ENCODE measurements at places on chromosomes 3 and 15.

DNA sequence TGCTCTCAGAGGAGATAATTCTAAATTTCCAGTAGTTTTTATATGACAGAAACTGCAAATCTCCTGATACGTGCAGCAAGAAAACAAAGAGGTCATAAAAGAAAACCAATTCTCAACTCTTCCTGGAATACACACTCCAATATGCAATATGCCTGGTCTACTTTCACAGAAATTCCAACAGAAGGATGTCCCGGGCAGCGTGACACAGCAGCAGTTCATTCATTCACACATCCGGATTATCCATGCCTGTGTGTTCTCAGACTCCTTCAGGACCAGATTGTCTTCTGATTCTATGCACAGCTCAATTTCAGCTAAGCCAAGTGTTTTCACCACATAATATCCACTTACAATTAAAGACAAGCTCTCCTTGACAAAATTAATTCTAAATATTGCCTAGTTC, 64.3 kb downstream of the FBN1 start:
- no peak for DNase-seq

DNA sequence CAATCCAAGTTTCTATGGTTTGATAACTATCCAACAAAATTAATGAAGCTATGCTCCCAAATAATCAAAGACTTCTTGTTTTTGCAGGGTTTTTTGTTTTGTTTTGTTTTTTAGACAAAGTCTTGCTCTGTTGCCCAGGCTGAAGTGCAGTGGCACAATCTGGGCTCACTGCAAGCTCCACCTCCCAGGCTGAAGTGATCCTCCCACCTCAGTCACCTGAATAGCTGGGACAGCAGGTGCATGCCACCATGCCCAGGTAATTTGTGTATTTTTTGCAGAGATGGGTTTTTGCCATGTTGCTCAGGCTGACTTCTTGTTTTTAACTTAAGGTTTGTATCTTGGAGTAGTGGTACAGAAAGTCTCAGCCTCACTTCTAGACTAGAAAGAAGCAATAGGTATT, 11.0 kb upstream of the GATM start:
- no peak for DNase-seq

DNA sequence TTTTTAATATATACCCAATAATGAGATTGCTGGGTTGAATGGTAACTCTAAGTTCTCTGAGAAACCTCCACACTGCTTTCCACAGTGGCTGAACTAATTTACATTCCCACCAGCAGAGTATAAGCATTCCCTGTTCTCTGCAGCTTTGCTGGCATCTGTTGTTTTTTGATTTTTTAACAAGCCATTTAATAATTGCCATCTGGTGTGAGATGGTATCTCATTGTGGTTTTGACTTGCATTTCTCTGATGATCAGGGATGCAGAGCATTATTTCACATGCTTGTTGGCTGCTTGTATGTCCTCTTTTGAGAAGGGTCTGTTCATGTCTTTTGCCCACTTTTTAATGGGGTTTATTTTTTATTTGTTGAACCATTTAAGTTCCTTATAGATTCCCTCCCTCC, 75.0 kb upstream of the EPHB3 start:
- DNase-seq, result no peak

- no peak for DNase-seq
Measured at GRCh38 chr3:53728606-53729005, 117.6 kb downstream of the CHDH start.

Measured in head of caudate nucleus (tissue), 42 donors.